ENCODE measurements at places on chromosomes 5 and 9.

- DNase-seq: no peak
These were observed 12.8 kb upstream of the GFRA3 start for GRCh38 chr5:138287246-138287645.

GRCh38 chr5:125555591-125555990 lies 809.2 kb upstream of the ZNF608 start:
- no peak for DNase-seq

DNA sequence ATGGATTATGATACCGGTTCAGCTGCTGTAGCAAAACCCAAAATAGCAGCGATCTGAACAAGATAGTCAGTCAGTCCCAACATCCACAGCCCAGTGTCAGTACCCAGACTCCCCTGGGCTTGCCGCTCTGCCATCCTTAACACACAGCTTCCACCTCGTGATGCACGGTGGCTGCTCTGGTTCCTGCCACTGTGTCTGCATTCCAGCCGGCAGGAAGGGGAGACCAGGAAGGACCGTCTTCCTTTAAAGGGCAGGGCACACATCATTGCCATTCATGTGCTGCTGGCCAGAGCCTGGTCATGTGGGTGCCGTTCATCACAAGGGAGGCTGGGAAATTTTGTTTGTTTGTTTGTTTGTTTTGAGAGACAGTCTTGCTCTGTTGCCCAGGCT lies 131.0 kb upstream of the IER5L start:
- DNase-seq: no peak

DNA sequence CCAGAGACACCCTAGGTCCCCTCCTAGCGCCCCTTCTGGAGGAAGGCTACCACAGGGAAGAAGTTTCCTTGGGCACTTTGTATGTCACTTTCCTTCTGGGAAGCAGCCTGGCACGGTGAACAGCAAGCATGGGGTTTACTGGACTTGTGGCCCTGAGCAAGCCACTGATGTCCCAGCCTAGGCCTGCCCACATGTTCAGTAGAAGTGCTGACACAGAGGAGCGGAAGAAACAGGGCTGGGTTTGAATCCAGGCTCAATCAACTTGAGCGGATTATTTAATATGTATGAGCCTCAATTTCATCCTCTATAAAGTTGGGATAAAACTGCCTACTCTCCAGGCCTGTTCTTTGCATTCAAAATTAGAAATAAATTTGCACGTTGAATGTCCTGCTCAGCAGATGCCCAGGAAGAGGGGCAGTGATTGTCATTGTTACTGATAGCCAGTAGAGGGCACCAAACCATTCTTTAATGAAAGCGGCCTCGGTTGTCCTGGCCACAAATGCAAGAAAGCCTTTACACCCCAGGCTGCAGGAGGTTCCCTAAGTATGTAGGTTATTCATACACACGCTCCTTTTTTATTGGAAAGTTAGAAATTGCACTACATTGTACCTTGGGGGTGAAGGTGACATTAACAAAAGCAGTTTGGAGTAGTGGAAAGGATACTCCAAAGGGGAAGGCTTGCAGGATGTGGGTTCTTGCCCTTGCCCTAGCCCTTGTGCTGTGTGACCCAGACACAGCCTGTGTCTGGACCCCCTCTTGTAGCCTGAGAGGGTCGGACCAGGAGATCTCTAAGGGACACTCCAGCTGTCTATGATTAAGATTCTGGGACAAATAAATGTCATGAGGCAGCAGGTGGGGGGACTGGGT lies 13.4 kb upstream of the XPA start:
- peak; percentile 24 for DNase-seq

GRCh38 chr9:72932619-72933018 lies 20.2 kb downstream of the ALDH1A1 start:
- DNase-seq: no peak

DNA sequence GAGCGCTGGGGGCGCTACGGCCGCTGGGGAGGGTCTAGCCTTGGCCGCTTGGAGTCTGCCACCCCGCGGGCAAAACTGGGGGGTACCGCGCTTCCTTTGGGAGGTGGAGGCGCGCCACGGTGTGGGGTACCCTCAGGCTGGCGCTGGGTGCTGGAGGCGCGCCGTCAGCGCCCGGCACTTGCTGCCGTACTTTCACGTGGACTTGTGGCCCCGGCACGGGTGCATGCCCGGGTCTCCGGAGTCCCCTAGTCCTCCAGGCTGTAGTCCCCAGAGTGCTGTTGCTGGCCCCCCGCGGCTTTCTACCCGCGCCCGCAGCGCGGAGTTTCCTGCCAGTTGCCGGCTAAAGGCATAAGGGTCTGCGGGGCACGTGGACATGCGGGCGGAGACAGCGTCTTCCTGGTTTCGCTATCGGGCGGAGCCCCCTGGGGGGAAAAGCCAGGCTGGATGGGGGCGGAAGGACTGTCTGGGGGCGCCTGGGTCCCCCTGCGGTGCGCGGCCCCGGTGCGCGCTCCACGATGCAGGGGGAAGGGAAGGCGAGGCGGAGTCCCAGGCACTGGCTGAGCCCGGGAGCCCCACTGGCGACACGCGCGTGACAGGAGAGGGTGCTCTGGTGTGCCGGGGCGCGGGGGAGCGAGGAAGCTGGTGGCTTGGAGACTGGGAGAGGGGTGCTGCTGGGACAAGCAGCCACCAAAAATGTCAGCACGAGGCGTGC lies 666 bp downstream of the PPARGC1B start:
- DNase-seq: peak; percentile 33

GRCh38 chr5:69492391-69492922 lies at the start of gene OCLN:
TSS of gene OCLN (plus strand) at chr5:69492790. CDS start at chr5:69504245, 11,455 bp downstream.
- DNase-seq: no peak

DNA sequence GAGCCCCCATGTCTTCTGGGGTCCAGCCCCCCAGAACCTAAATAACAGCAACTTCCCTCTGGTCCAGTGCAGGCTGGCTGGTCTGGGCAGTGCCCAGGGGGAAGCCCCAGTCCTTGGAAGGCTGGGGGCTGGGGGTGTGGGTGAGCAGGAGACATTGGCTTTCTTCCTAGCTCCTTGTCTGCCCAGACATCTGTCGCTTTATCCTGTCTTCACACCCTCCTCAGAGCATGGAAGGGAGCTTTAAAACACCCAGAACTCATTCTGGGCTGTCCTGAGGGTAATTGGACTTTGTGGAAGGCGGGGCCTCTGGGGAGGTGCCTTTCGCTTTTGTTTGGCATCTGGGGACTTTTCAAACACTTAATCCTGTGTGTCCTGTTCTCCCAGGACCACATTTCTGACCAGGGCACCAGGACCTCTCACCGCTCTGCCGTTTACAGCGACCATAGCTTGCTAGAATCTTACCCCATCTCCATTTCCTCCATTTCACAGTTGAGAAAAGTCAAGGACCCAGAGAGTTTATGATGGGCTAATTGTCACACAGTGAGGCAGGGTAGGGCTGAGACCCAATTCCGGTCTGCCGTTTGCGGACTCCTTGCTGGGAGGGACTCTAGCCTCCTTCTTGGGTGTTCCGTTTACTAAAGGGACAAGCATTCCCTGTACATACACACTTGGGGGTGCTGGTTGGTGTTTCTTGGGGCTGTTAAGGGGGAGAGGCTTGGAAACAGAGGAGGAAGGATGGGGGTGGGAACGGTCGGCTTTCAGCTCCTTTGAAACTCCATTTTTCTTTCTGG lies 1.1 kb downstream of the GSN start:
- no peak for DNase-seq

DNA sequence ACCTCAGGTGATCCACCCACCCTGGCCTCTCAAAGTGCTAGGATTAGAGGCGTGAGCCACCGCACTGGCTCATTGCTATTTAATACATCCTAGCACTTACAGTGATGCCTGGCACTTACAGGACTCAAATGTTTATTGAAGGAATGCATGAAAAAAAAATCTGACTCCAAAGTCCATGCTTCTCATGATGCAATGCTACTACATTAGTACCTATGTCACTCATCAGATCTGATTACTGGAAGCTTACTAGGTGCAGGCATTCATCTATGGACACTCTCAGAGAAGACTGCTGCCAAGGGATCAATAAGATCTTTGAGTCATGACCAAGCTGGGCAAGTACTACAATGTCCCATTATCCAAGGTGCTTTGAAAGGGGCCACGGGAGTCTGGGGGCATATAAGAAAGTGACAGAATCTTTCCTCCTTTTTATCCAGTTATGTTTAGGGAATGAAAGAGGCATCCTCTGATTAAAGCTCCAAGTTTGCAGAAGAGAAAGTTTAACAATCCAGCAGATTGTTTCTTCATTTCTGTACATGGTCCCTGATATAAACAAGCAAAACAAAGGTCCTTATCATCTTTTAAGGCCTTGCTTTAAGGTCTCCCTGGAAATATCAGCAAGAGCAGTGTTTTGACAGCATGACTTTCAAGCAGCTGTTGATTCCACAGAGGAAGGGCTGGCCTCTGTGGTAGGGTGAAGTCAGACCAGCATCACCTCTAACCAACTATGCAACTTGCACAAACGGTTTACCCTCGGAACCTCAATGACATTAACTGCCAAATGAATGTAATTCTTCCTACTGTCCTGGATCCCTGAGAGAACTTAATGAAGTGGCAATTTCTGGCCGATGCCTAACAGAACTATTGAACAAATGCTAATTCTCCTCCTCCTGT lies 35.9 kb downstream of the ARPC5L start:
- DNase-seq: no peak

DNA sequence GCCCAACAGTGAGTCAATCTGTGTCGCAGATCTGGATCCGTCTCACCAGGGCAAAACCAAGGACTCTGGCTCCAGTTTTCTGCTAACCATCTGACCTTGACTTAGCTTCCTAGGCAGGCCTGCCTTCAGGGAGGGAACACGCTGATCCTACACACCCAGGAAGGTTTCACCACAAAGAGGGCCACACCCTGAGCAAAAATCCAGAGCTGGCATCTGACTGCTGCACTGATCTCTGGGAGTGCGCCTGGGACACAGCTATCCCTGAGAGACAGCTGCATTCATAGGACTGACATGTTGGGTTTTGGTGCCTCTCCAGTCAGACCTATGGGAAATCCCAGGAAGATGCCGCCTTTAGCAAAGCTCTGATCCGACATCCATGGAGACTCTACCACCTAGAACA lies 47.5 kb downstream of the CDK5RAP2 start:
- DNase-seq: no peak

GRCh38 chr5:156834916-156835315 lies 15.2 kb upstream of the PPP1R2B start:
- no peak for DNase-seq

DNA sequence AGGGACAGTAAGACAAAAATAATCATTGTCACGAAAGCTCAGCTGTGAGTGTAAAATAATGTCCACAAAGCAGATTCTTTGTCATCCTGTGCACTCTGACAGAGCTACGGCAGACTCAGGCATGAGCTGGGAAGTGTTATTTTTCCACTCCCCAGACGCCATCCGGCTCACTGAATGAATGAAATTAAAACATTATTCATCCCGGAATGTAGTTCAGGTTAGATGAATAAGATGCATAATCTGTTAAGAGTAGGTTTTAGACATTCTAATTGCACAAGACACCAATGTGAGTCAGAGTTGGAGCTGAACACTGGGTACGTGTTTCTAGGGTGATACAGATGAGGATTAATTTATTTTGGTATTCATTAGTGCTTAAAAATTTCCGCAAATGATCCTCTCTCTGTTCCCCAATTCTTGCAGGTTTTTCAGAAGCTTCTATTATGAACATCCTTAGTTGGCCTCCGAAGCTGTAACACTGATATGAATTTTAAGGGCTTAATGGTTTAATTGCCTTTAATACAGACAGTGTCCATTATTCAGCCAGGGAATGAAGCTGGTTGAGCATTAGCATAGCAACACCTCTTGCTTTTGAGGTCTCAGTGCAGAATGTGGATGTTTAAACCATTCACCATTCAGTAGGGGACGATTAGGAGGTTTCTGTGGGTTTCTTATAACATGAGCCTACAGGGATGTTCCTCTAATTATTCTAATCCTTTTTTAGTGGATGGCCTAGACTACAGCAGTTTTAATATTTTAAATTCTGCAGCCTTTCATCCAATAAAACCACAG lies 65.6 kb upstream of the FRRS1L start:
- no peak for DNase-seq

DNA sequence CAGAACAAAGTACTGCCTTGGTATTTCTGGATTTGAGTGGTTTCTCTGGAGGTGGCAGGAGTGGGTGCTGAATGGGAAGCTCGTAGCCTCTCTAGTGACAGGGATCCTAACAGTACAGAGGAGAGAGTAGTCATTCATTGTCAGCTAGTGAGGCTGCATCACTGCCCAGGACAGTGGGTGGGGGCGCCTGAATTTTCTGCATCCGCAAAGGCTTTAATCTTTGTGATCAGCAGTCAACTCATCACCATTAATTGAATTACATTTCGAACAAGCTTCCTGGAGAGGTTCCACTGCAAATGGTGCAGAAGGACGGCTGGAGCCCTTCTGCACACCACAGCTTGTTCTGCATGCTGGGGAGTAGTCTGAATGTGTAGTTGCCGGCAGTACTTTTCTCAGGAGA lies 77.5 kb downstream of the HSPA4 start:
- no peak for DNase-seq

GRCh38 chr9:109199676-109200075 lies 32.6 kb upstream of the FRRS1L start:
- no peak for DNase-seq

- DNase-seq: no peak
These were observed 182.0 kb downstream of the EBF1 start for GRCh38 chr5:158917731-158918130.

DNA sequence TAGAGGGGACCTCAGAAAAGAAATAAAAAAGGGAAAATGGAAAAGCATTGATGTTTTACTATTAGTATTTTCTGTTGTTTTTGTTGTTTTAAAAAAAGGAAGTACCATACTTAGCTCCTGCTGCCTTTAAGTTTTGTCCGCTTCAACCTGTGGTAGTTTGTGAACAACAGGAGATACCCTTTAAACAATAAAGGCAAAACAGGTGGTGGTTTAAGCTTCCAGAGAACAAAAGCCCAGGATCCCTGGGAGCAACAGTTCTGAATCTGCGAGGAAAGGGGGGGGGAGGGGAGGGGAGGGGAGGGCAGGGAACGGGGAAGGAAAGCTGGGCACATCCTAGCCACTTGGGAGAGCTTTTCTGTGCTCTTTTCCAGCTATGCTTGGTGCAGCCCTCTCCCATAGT lies 2.1 kb upstream of the PSIP1 start:
- DNase-seq: no peak

DNA sequence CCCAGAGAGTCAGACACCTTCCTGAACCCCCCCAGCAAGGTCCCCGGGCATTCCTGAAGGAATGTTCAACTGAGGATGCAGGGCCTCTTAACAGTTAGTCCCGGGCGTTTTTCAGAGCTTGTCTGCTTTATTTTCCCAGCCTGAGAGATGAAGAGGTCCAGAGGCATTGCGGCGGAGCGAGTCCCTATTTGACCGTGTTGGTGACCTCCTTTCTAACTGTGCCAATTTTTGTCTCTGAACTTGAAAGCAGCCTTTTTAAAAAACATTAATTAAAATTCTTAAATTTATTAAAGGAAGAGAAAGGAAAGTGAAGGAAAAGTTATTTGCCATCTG lies 433 bp upstream of the PTAR1 start:
- no peak for DNase-seq

- no peak for DNase-seq
These were observed 97.9 kb downstream of the FSTL4 start for GRCh38 chr5:133514456-133514855.

DNA sequence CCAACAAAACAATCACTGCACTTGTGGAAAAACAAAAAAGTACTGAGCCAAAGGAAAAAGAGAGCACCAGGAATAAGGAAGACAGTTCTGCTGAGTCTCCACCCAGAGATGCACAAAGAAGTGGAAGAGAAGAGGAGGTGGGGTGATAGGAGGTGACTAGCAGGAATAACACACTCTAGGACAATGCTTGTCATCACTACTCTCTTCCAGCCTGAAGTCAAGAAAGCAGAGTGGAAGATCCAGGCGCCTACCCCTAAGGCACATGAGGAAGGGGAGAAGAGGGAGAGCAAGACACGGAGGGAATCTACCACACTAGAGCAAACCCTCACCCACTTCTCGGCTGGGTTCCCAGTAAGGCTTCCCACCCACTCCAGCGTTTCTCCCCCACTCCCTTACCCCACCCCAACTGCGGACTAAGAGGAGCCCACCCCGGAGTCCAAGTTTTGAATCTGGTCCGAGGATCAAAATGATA lies 1.7 kb downstream of the SLIT3 start:
- DNase-seq: no peak

Data from CD4-positive, alpha-beta T cell (primary cell).